Pulmonary artery endothelial cell (primary cell): ENCODE measurements at places on chromosomes 2 and 18.
A peak's percentile ranks its signal among the peaks of the same experiment; 100 is the strongest.

DNA sequence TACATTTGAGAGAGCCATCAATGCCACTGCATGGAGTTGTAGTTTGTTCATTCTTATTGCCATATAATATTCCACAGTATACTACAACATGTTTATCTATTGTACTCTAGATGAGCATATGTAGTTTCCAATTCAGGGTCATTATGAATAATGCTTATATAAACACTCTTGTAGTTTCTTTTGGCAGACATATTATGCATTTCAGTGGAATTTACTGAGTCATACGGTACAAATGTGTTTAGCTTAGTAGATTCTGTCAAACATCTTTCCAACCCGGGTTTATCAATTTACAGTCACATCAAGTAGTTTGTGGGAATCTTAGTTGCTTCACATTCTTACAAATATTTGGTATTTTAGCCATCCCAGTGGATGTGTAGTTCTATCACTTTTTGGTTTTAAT is 161.1 kb downstream of the KCNH7 start:
- DNase-seq, result no peak

- DNase-seq, result no peak
Measured at GRCh38 chr2:127173057-127173456, 47.0 kb downstream of the CYP27C1 start.

DNA sequence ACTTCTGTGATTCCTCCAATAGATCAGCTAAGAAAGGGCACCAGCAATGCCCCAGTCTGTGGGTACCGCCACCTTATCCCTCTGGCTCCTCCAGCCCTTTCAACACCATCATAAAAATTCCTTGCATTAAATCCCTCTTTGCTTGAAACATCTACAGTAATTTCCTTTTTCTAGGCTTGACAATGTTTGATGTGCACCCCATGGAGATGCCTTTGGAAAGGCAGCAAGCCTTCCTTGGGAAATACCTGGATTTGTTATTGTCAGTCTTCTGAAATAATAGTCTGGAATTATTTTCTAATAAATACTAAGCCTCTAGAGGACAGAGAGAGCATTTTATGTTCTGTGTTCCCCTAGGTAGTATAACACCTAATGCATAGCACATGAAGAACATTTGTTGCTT is 46.1 kb downstream of the NCKAP5 start:
- DNase-seq, result no peak

- no peak for DNase-seq
Measured at GRCh38 chr2:64325477-64325851, 128.5 kb upstream of the LGALSL start.

GRCh38 chr2:182646763-182647498 is 69.1 kb upstream of the DNAJC10 start:
- no peak for DNase-seq

DNA sequence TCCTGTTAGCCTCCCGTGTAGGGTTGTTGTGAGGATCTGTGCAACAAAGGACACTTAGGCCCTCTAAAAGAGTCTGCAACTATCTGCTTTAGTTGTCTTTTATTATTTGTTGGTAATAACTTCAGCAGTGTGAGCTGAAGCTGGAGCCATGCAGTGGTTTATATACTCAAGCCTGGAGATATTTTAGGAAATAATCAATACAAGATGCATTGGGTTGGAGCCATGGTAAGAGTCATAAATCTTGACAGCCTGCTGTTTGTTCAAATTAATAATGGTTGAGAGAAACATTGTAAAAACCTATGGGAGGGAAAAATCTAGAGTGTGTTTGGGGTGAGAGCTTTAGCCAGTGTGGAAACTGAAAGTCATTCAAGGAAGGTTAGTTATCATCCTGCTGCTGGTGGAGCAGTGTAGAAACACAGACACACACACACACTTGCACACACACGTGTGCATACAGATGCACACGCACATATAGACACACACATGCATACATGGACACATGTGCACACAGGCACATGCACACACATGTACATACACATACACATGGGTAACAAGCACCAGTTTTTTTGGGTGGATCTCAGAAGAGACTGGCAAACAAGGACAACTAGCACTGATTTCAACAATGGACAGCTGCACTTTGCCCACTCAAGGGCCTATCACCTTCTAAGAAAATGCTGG is 51.0 kb downstream of the ACOXL start:
- no peak for DNase-seq

DNA sequence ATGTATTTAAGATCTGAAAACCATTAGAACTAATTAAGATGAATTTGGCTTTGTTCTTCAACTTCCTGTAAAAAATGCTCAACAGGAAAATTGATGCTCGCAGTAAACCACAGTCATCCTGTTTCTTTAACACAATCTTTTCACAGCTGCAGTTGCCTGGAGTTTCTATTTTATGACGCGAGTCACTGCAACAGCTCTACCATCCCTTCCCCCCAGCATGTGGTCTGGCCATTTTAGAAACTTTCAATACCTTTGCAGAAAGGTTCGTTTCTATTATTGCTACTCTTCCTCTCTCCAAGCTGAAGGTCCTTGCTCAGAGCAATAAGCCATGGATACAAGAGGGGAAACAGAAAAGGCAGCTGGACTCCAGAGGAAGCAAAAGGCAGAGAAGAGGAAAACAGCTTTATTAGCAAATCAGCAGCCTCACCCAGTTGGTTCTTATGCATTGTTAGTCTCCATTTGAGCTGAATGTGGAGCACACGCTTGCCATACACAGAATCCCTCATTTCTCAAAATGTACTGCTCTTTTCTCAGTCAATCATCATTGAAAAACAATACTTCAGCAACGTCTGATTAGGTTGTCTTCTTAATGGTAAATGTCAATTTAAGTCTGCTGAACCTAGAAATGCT is 3.9 kb downstream of the WIPF1 start:
- DNase-seq, result no peak

GRCh38 chr2:98026292-98026691 is 30.5 kb upstream of the TMEM131 start:
- DNase-seq, result no peak

GRCh38 chr18:77395953-77396352 is 146.3 kb downstream of the GALR1 start:
- no peak for DNase-seq

GRCh38 chr2:151063271-151063670 is 198.4 kb downstream of the RBM43 start:
- DNase-seq, result peak; percentile 3

- no peak for DNase-seq
Measured at GRCh38 chr2:184814421-184814820, 216.1 kb downstream of the ZNF804A start.

- no peak for DNase-seq
Measured at GRCh38 chr2:65053199-65053598, 3.0 kb upstream of the CEP68 start.

GRCh38 chr18:55489034-55489986 is 98.7 kb downstream of the TCF4 start:
- DNase-seq, result no peak

DNA sequence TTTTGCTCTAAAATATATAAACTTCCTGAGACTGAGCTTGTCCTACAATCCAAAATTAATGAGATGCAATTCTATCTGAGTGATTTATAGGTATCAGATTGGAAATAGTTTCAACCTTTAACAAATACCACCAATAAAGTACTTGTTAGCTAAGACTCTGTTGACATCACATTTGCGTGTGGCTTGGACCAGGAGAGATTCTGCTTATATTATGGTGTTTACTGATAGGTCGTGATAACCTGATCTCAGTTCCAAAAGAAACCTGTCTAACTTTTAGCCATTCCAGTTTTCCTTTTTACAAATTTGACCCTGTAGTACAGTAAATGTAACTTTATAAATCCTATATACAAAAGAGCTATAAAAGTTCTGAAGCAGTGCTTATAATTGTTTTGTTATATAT is 78.4 kb upstream of the ABCA12 start:
- no peak for DNase-seq

GRCh38 chr2:233929352-233930022 is 12.3 kb downstream of the TRPM8 start:
- DNase-seq, result no peak

DNA sequence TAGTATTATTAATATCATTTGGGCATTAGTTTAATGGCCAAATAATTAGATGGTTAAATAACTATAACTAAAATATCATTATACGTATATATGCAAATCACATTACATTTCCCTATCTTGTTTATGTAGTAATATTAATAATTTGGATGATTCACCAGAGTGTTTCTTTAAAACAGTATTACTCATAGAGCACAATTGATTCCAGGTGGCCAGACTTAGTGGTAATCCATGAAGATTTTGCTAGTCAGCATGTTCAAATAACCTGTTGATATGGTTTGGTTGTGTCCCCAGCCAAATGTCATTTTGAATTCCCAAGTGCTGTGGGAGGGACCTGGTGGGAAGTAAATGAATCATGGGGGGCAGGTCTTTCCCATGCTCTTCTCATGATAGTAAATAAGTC is 782.3 kb downstream of the LRP1B start:
- no peak for DNase-seq

DNA sequence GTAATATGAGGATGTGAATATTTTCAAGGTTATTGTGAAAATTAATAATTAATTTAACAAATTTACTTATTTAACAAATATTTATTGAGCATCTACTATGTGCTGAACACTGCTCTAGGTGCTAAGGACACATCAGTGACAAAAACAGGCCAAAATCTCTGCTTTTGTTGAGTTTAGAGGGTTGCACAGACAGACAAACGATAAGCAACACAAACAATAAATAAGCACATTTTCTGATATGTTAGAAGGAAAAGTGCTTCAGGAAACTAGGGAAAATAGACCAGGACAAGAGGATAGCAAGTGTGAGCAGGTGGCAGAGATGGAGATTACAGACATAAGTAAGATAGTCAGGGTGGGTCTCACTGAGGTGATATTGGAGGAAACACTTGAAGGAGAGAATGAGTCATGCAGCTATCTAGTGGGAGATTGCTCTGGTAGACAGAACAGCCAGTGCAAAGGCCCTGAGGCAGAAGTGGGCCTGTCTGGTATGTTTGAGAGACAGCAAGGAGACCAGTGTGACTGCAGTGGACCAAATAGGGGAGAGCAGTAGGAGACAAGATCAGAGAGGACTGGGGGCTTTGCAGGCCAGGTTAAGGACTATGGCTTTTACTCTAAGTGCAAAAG is 38.3 kb downstream of the SFXN5 start:
- DNase-seq, result no peak

GRCh38 chr2:227765788-227766372 is 20.2 kb downstream of the SCYGR8 start:
- DNase-seq, result peak; percentile 8

DNA sequence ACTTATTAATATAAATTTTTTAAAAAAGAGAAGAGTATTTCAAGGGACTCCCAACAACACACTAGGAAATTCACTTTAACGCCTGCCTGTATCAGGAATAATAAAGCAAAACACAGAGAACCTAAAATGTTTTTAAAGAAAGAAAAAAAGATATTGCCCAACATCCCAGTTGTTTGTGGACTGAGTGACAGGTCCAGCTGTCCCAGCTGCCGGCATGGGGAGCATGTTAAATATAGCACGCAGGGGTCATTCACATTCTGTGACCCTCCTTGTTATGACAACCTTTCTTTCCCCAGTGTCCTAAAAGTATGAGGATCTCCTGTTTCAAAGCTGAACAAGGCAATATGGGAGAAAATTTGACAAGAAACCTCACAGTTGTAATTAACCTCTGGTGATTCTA is 4.4 kb downstream of the KLHL41 start:
- no peak for DNase-seq

- no peak for DNase-seq
Measured at GRCh38 chr2:165055082-165055851, 99.9 kb upstream of the SLC38A11 start.

- DNase-seq, result no peak
Measured at GRCh38 chr2:68203587-68203986, 45.9 kb downstream of the PNO1 start.

DNA sequence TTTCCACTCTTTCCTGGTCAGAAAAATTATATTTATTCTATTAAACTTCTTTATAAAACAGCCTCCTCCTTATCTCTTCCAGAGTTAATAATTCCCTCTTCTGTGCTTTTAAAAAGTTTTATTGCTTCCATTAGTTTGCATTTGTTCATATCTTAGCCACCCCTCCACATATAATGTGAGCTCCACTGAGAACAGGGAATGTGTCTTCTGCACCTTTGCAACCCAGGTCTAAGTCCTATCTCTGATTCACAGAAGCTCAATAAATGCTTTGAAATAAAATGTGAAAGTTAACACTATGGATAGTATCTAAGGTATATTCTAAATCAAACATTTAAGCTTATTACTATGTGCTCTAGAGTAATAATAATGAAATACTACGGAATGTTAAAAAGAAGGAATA is 9.3 kb upstream of the LRATD1 start:
- no peak for DNase-seq

- DNase-seq, result no peak
Measured at GRCh38 chr2:66082581-66082980, 352.3 kb upstream of the MEIS1 start.

DNA sequence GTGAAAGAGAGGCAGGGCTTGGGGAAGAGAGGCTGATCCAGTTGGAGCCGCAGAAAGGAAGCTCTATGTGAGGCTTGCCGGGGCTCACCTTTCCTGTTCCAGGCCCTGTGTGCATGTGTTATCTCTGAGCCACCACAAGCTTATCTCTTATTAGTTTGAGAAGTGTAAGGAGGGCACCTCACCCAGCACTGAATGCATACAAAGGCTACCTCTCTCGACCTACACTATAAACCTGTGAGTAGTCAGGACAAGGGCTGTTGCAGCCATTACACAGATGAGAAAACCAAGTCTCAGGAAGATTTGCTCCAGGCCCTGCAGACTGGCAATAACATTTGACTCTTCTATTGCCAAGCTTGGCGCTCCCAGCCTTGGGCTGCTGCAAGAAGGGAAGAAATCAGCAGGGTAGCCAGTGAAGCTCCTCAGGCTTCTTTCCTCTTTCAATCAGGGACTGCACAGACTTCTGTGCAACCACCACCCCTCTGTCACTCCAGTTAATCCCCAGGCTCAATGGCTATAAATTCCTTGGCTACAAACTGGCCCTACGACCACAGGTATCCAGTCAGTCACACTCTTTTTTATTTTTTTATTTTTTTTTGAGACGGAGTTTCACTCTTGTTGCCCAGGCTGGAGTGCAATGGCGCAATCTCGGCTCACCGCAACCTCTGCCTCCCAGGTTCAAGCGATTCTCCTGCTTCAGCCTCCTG is 73.8 kb downstream of the CLHC1 start:
- no peak for DNase-seq

- DNase-seq, result no peak
Measured at GRCh38 chr2:144683966-144684365, 164.0 kb upstream of the ZEB2 start.

- no peak for DNase-seq
Measured at GRCh38 chr2:589281-590130, 87.7 kb downstream of the TMEM18 start.

- no peak for DNase-seq
Measured at GRCh38 chr2:119755906-119756305, 3.8 kb upstream of the PTPN4 start.

DNA sequence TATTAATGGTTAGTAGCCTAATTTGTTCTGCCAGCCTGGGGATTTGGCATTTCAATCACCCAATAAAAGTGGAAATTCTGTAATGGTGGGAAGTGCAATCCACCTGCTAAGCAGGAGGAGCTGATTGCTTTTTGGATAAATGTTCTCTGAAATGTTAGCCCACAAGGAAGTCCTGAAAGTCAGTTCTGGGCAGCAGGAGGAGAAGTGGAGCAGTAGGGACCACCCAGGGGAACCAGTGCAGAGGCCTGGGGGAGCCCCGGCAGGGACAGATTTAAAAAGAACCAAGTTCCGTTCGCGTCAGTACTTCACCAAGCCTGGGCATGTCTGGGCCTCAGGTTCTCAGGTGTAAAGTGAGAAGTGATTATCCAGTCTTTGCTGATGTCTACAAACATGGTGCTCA is 248.5 kb upstream of the RAB6C start:
- no peak for DNase-seq

- no peak for DNase-seq
Measured at GRCh38 chr2:25366629-25367028, 24.9 kb upstream of the DNMT3A start.
